Endothelial cell (in vitro differentiated cells): ENCODE measurements at places on chromosomes 2 and 18.

DNA sequence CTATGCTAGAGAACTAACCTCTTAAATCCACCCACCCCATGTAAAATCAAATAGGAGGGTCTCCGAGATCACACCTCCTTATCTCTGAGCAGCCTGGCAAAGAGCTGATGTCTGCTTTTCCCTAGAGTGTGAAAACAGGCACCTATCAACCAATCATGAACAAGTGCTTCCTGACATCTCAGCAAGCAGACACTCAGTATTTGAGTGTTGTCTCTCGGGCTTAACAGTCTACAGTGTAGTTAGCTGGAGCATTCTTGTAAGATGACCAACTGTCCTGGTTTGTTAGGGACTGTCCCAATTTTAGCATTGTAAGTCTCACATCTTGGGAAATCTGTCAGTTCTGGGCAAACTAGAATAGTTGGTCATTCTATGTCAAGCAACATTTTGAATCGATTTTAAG, 26.4 kb downstream of the MARCHF4 start:
- no peak for DNase-seq

DNA sequence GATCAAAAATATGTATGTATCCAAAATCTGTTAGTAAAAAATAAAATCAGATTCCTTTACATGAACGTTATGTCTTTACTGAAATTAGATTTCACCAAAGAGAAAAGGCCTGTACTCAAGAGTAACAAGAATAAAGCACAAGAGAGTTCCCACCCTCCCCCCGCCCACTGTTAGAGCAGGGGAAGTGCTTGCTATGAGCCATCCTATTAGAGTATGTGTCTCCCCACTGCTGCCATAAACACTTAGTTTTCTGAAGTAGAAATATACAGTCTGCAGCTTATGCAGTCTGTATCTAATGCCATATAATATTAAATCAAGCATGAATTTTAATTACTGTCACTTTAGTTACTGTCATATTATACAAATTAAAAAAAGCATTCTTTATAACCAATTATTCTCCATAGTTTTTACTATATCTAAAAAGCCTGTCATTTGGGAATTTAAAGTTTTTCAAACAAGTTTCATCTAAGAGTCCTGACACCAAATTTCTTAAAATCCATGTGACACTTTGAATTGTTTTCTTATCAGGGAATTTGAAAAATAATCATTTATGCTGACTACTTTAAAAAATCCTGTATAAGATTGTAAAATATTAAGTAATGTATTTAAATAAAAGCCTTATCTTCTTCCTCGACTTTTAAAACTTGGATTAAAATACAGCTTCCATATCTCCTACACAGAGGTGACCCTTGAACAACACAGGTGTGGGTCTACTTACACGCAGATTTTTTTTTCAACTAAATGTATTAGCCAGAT, 51.8 kb upstream of the GPR75 start:
- DNase-seq = no peak

DNA sequence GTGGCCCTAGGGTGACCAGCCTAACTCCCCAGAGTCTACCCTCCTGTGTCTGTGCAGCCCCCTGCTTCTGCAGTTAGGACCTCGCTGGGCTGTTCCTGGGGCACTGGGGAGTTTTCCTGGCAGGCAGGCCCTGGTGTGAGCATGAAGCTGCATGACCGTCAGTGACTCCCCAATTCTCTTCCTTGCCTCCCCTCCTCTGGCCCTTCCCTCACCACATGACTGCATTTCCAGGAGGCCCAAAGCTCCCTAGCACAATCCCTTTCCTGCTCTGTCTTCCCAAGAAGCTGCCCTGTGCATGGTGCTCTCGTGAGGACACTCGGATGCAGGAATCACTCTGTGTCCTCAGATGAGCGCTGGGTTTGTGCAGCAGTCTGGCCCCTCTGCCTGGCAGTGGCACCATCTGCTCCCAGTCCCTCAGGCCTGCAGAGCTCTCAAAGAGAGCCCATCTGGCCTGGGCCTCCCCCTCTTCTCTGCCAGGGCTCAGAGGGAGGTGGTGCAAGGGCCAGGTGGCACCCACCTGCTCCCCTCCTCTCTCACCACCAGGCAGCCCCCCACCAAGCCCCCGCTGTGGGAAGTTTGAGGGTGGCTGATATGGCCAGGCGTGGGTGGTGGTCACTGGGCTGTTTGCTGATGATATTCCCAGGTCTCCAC, 125.6 kb upstream of the HS6ST1 start:
- peak; percentile 1 for DNase-seq

GRCh38 chr18:45976974-45977373, 9.8 kb upstream of the EPG5 start:
- DNase-seq = no peak

DNA sequence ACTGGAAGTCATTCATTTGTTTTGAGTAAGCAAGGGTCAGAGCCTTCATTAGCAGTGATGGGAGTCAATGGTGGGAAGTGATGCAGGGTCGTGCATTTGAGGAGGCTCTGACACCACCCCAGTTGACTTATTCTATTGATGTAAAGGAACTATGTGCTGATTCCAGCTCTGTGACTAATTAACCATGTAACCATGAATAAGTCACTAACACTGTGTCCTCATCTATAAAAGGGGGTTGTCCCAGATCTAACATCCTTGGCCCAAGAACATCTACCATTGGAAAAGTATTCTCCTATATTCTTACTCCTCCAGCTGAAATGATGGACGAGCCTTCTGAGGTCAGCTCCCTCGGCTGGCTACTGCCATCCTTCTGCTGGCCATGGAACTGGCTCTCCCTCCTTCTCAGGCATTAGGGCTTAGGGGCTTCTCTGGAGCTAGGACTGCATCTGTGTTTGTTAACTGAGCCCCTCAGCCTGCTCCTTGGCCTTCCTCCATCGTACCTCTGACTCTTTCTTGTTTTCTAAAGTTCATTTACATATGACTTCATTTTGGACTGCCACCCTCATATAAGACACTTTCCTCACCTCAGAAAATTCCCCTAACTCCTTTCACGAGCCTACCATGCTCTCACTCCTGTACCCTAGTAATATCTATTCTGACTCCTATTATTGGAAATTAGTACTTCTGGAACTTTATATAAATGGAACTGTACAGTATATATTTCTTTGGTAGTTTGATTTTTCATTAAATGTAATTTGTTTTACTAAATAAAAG, 115.5 kb downstream of the KCTD1 start:
- no peak for DNase-seq

GRCh38 chr2:183059561-183059960, 19.0 kb upstream of the DUSP19 start:
- no peak for DNase-seq

- no peak for DNase-seq
These were observed 63.2 kb downstream of the ROCK2 start for GRCh38 chr2:11281186-11281585.

DNA sequence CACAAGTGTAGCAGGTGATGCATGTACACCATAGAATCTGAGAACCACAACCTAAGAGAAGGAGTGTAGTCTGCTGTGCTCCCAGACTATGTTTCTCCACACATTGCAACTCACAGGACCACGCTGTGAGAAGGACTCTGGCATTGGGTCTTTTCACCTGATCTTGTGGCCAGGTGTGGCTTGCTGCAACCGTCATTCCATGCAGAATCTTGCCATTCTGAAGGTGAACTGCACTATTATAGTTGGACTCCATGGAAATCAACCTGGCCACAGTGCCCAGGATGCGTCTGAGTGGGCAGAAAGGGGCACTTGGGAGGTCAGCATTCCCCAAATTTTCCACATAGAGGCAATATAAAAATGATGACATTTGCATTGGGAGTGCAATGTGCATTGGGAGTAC, 122.2 kb downstream of the CAPN13 start:
- DNase-seq = no peak

- no peak for DNase-seq
These were observed 30.6 kb upstream of the FAM237A start for GRCh38 chr2:206611736-206612135.

DNA sequence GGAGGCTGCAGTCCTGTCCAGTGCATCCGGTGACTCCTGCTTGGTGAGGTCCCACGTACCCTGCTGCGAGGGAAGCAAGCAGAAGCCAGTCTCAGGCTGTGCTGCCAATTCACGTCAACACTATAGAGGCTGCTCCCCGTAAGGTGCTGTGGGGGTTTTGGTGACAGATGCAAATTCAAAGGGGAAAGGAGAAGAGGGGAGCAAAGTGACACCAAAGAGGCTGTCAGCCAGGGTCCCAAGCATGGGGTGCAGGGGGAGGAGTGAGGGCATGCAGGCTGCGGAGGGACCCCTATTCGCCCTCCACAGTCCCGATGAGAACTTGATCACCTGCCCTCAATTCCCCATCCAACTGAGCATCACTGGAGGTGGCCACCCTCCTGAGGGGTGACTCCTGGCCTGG, 179.4 kb upstream of the HS6ST1 start:
- no peak for DNase-seq

- DNase-seq = no peak
These were observed 145.2 kb downstream of the DTNB start for GRCh38 chr2:25528173-25528572.

GRCh38 chr2:29950481-29950880, 29.1 kb upstream of the ALK start:
- DNase-seq = no peak

GRCh38 chr2:102226612-102227391, 40.0 kb downstream of the IL1RL2 start:
- no peak for DNase-seq

- no peak for DNase-seq
These were observed 46.2 kb downstream of the WDR75 start for GRCh38 chr2:189487283-189488007.

DNA sequence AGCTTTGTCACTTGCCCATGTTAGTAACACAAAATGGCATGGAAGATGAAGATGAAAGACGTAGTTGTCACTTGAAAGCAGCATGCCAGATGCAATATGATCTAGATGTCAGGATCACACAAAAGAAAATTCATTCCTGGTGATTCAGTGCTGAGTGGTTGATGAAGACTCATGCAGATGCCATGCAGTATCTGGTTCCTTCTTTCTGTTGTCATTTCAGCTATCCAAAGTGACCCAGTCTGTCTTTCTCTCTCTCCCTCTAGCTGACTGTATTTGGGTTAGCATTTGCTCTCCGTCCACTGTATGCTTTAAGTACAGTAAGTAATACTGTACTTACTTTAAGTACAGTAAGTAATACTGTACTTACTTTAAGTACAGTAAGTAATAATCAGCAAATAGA, 50.4 kb downstream of the TTN start:
- DNase-seq = no peak

DNA sequence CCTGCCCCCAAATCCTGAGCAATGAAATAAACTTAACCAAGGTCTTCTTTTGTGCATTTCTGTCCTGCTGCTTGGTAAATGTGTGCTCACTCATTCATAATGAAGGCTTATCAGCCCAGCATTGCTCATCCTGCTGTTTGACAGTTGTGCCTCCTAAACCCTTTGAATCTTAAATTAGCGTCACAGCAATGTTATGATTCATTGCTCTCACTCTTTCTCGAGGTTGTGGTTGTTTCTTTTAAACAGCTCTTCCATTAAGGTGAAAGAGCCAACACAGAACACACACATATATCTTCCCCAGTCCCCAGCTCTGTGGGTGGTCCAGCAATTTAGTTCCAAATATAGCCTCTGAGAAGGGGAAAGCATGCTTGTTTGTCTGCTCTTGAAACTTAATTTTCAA, 84.0 kb downstream of the EVA1A start:
- no peak for DNase-seq
